ENCODE measurements at places on chromosomes 16 and 17.

GRCh38 chr17:16215002-16215272 lies 397 bp downstream of the NCOR1 start:
- DNase-seq = peak; percentile 32

DNA sequence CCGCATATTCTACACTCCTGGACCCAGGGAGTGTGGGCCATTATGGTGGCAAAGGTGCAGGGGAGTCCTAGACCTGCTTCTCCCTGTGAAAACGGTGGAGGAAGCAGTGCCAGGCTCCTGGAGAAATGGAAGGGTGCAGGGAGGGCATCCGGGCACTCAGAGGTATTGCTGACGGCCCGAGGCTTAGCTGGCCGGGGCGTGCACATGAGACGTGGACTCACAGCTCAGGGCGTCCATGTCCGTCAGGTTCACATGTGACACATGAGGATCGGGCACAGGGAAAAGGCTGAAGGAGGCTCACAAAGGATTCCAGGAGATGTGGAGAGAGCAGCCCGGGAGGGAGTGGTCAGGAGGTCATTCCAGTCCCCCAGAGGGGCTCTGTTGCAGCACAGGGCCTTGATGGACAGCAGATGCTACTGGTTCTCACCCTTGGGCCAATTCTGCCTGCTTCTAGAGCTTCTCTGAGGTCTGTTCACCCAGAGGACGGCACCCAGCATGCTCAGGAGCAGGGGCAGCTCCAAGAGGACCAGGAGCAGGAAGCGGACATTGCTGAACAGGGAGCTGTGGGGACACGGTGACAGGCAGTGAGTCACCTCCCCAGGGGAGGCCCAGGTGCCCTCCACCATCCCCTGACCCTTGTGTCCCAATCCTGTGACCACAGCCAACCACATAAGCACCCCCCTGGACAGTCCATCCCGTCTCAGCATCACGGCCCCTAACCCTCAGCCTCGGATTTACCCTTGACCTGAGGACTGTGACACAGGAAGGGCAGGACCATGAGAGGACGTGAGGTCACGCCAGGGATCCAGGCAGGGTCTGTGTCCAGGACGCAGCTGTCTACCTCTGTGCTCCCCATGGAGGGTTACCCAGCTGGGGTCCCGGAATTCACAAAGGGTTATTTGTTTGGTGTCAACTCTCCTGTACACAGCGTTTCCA lies 4.5 kb downstream of the CD300C start:
- no peak for DNase-seq

GRCh38 chr16:56195151-56195550 lies 3.9 kb downstream of the GNAO1 start:
- no peak for DNase-seq

GRCh38 chr17:50322271-50322670 lies 23.7 kb upstream of the XYLT2 start:
- DNase-seq = no peak

GRCh38 chr17:81324177-81324850 lies 29.2 kb upstream of the SLC38A10 start:
- no peak for DNase-seq

DNA sequence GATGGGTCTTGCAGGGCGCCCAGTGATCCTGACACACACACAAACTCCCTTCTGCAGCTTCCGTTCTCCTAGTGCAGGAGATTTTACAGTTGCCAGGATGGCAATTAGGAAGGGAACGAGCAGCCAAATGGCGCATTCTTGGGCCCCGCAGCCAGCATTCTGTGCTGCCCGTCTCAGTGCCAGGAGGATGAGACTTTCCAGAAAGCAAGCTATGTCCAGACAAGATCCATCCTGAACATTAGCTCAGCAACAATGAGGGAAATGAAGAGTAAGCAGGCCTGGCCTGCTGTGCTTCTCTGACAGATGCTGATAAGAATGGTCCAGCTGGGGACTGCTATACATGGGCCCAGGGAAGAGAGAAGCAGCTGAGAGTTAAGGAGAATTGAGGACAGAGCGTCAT lies 16.5 kb downstream of the SPPL2C start:
- DNase-seq = no peak

- no peak for DNase-seq
These were observed 47.7 kb downstream of the ZFHX3 start for GRCh38 chr16:73000020-73000906.

- DNase-seq = no peak
These were observed 13.6 kb downstream of the MEIOB start for GRCh38 chr16:1858189-1858865.

- DNase-seq = no peak
These were observed 450.0 kb downstream of the PMP22 start for GRCh38 chr17:14815079-14815478.

Measured in CD4-positive, alpha-beta T cell treated with Interleukin-4 for 1 hour (primary cell).